NCI-H82 (cell line): ENCODE measurements at places on chromosomes 7 and 10.

DNA sequence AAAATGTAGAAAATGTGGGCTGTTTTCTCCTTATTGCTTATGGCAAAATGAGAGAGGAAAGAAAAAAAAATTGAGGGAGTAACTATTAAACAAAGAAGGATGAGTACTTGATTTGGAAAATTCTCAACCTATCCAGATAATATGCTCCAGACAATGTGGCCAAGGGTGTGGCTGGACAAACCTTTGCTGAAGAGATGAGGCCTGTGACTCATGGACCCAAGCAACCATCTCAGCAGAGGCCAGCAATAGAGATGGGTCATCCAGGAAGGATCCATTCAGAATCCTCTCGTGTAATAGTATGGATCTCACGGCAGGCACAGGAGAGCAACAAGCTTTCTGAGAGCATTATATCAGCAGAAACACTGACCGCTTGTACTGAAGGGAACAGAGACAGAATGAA, 120.3 kb upstream of the CELF2 start:
- no peak for DNase-seq

DNA sequence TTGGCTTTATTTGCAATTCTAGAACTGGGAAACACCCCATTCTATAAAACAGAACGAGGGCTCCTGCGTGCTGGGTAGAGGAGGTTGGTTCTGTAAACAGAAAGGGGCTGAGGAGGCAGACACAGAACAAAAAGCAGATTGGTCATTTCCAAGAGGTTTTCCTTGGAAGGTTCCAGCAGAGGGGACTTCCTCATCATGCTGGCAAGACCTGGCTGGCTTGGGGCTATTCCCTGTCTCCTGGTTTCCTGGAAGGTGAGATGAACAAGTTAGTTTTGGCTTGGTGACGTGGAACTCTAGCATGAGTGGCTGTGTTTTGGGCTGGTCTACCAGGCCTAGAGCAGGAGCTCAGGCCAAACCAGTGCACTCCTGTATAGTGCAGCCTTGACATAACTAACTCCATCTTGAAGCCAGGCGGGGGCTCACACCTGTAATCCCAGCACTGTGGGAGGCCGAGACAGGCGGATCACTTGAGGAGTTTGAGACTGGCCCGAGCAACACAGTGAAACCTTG, 26.1 kb upstream of the DNAJB6 start:
- no peak for DNase-seq

DNA sequence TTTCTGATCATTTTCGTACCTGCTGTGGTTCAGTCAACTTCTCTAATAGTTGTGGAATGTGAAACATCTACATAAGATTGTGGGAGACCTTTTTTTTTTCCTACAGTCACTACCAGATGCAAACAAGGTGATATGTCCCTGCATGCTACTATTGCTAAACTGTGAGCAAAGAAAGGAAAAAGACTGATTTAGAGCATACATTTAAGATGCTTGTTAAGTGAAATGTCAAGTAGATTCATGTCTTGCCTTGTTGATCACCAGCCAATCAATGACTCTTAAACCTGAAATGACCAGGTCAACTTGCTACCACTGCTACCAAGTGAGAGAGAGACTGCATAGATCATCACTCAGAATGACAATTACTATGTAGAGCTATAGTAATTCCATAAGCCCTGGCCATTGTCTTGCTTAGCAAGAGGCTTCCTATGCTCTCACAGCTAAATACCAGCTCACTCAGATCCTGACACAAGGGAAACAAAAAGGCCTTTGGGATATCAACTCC, 84.3 kb upstream of the SKAP2 start:
- DNase-seq: peak; percentile 12

GRCh38 chr10:129464251-129464650, 2.8 kb upstream of the MGMT start:
- DNase-seq: no peak

DNA sequence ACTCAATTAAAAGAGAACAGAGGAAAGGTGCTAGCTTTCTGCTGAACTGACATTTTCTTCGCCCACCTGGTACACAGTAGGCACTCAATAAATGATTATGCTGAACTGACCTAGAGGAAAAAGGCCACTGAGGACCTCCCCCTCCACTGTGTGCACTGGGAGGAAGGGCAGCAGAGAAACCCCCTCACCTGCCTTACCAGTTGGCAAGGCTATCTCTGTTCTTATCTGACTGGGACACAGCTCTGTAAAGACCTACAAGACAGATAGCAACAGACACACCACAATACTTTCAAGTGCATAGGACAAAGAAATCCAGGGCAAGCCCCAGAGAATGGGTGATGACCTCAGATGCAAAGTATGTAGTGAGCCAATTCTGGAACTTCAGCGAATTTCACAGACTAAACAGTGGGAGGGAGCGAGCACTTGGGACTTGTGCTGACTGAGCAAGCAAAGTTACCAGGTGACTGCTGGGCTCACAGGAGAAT, 30.4 kb downstream of the PDLIM1 start:
- DNase-seq: no peak

DNA sequence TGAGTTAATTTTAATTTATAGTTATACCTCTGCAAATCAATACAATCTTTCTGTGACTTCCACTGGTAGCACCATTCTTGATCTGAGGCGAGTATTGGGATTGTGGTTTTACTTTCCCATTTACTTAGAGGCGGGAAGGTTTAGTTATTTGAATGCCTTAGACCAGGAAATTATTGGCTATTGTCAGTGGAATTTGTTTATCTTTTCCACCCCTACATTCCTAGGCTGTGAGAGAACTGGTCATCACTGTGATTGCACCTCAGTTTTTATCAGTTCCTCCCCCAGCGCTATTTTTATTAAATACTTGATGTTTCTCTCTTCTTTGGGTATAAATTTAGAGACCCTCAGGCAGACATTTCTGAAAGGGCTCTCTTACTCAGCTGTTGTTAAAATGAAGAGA, 29.9 kb downstream of the CDK14 start:
- DNase-seq: peak; percentile 5

GRCh38 chr7:45224832-45225231, 67.2 kb downstream of the RAMP3 start:
- DNase-seq: no peak

- DNase-seq: no peak
These were observed 238.8 kb upstream of the BMPER start for GRCh38 chr7:33666531-33666930.

DNA sequence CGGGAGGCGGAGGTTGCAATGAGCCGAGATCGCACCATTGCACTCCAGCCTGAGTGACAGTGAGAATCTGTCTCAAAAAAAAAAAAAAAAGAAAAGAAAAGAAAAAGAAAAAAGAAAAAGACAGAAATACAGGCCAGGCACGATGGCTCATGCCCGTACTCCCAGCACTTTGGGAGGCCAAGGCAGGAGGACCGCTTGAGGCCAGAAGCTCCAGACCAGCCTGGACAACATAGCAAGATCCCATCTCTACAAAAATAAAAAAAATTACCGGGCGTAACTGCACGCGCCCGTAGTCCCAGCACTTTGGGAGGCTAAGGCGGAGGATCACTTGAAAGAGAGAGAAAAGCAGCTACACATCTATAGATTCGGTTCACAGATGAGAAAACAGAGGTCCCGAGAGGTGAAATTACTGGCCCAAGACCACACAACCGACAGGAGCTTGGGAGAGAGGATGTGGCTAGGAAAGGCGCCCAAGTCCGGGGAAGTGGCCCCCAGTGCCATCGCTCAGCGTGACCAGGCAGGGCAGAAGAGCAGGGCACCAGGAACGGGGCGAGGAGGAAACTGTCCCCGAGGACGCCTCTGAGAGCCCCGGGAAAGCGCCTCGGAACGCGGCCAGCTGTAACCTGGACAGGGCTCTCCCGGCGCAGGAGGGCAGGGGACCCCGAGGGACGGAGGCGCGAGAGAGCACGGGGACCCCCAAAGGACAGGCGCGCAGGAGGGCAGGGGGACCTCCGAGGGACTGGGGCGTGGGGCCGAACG, 612 bp downstream of the SNX8 start:
- no peak for DNase-seq

- no peak for DNase-seq
These were observed 652.6 kb downstream of the SORCS1 start for GRCh38 chr10:106511917-106512316.

DNA sequence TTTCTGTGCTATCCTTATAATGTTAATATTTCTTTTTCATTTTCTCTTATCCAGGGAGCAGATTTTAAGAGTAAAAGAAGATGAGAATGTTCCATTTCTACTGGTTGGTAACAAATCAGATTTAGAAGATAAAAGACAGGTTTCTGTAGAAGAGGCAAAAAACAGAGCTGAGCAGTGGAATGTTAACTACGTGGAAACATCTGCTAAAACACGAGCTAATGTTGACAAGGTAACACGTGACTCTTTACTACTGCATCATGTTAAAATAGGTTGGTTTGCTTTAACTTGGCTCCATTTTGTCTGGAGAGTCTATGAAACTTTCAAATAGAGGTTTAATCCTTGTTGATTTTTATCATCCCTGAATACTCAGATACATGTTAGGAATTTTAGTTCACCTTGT, 73.3 kb downstream of the RALA start:
- no peak for DNase-seq

DNA sequence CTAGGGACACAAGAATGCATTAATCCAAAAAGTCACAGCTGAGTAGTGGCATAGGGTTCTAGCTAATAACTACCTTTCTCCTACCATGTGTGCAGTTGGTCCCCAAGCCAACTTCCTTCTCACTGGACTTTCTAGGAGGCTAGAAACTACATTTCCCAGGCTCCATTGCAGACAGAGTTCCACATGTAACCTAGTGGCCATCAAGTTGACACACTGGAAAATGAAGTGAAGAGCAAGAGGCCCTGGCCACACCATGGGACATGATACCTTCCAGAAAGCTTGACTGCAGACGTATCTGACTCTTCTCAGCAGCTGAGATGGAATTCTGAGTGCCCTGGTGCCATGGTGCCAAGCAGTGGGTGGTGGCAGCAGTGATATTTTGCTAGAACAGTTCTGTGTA, 49.8 kb upstream of the TMEM273 start:
- no peak for DNase-seq

GRCh38 chr7:75711076-75711475, 27.7 kb downstream of the HIP1 start:
- no peak for DNase-seq

DNA sequence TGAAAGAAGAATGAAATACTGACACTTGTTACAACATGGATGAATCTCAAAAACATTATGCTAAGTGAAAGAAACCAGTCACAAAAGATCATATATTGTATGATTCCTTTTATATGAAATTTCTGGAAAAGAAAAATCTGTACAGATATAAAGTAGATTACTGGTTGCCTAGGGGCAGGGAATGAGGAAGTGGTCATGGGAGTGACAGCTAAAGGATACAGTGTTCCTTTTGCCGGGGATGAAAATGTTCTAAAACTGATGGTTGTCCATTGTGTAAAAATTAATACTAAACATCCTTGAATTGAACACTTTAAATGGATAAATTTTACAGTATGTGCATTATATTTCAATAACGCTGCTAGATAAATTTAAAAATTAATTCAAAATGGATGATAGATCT, 25.1 kb downstream of the ALOX5 start:
- no peak for DNase-seq
